ENCODE measurements at places on chromosomes 7 and 10. TPM values are rescaled to one million over a fixed set of nuclear protein-coding genes. Genes with fewer than 3 reads are reported as not detected.

DNA sequence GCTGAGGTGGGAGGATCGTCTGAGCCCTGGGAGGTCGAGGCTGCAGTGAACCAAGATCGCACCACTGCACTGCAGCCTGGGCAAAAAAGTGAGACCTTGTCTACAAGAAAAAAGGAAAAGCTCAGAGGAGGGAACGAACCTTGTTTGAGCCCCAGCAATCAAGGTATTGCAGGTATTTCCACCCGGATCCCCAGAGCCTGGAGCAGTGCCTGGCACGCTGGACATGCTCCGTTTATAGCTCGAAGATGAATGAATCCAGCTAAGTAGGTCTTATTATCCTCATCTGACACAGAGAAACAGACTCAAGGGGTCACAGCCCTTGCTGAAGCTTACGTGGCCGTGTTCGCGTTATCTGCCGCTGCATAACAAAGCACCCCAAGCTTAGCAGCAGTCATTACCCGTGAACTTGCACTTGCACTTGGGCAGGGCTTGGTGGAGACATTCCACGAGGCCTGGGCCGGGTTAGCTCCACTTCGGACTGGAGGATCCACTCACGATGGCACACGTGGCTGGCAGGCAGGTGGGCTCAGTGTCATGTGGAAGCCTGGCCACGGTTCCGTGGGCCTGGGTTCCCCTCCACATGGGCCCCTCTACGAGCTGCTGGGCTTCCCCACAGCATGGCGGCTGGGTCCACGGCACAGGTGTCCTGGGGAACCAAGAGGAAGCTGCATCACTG lies 3.2 kb upstream of the COX19 start:
- DNase-seq = no peak
- no peaks in the 10 kb centered on the region for H3K27me3 ChIP-seq
- H3K4me1 ChIP-seq = peaks cover 2% of the 10 kb centered on the region
- H3K27ac ChIP-seq = no peak overlapping the region
- no peak overlapping the region for H3K4me3 ChIP-seq

DNA sequence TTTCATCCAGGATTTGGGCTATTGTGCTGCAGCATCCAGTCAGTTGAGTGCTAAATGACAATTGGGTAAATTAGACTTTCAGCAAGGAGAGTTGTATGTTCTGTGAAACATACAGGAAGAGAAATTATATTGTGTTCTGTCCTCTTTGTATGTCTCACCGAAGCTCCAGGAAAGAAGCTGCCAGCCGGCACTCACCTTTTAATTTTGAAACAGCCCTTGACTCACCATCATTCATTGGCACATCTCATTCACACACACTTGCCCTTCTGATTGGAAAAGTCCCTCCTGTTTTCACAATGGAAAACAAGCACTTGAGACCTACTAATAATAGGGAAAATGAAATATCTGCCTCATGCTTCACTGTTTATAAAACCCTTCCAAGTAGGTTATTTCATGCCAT lies 495.6 kb downstream of the RPS24 start:
- DNase-seq = no peak
- no peaks in the 10 kb centered on the region for H3K36me3 ChIP-seq
- no peak overlapping the region for H3K27ac ChIP-seq
- H3K27me3 ChIP-seq = no peaks in the 10 kb centered on the region
- H3K4me1 ChIP-seq = peaks cover 2% of the 10 kb centered on the region

DNA sequence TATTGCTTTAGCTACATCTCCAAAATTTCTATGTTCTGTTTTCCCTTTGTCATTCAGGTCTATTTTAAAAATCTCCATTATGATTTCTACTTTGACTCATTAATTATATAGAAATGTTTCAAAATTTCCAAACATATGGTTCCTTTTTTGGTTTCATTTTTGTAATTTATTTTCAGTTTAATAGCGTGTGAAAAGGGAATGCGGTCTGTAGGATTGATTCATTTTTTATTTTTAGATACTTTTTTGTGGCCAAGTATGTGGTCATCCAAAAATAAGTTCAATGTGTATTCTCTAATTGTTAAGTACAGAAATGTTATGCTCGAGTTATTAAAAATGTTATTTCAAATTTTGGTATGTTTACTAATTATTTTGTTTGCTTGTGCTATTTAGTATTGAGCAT lies 72.5 kb upstream of the ANKRD1 start:
- H3K36me3 ChIP-seq = no peaks in the 10 kb centered on the region
- no peak overlapping the region for H3K4me3 ChIP-seq
- H3K27ac ChIP-seq = no peak overlapping the region
- no peaks in the 10 kb centered on the region for H3K4me1 ChIP-seq
- peaks cover 25% of the 10 kb centered on the region for H3K27me3 ChIP-seq
- DNase-seq = no peak

GRCh38 chr10:132471484-132471883 lies 66.1 kb upstream of the INPP5A start:
- no peak overlapping the region for H3K4me3 ChIP-seq
- H3K36me3 ChIP-seq = no peaks in the 10 kb centered on the region
- peaks cover 14% of the 10 kb centered on the region for H3K27me3 ChIP-seq
- peaks cover 8% of the 10 kb centered on the region for H3K4me1 ChIP-seq

DNA sequence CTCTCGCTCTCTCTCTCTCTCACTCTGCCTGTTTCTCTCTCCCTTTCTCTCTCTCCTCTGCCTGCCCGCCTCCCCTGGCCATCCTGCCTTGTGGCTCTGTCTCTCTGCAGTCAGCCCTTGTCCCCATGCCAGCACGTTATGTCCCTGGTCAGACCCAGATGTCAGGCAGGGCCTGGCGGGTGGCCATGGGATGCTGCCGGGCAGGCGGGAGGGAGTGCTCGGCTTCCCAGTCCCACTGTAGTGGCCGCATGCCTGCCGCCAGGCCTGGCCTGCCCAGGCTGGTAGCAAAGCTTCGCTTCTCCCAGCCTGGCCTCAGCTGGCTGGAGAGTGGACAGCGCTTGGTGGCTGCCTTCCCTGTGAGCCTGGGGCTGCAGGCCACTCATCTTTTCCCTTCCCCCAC lies 121.5 kb upstream of the ZNF716 start:
- H3K27me3 ChIP-seq = no peaks in the 10 kb centered on the region
- no peak for DNase-seq
- no peak overlapping the region for H3K27ac ChIP-seq
- no peak overlapping the region for H3K4me3 ChIP-seq
- no peaks in the 10 kb centered on the region for H3K36me3 ChIP-seq

The SUMF2 gene
- total RNA-seq = 153 TPM

The GIMAP7 gene
- 24.1 TPM for total RNA-seq

The SPDYE5 gene
- total RNA-seq = not detected

The GRM8 gene
- total RNA-seq = not detected

The LIPJ gene
- not detected for total RNA-seq

The CLDN4 gene
- total RNA-seq = not detected

The MACROH2A2 gene
- 7.1 TPM for total RNA-seq

All from activated T-helper 2 cell treated with anti-CD3 and anti-CD28 coated beads, Interferon-gamma antibody, Interleukin-2, Interleukin-4, amounts not matched to agents 10 μg/mL and 5 μg/mL and 100 μg/mL, durations not matched to agents 14 hours and 24 hours and 36 hours (primary cell).